SK-N-SH treated with all-trans-retinoic acid at 6 μM for 48 hours (cell line): ENCODE measurements at places on chromosomes 5 and 9.

DNA sequence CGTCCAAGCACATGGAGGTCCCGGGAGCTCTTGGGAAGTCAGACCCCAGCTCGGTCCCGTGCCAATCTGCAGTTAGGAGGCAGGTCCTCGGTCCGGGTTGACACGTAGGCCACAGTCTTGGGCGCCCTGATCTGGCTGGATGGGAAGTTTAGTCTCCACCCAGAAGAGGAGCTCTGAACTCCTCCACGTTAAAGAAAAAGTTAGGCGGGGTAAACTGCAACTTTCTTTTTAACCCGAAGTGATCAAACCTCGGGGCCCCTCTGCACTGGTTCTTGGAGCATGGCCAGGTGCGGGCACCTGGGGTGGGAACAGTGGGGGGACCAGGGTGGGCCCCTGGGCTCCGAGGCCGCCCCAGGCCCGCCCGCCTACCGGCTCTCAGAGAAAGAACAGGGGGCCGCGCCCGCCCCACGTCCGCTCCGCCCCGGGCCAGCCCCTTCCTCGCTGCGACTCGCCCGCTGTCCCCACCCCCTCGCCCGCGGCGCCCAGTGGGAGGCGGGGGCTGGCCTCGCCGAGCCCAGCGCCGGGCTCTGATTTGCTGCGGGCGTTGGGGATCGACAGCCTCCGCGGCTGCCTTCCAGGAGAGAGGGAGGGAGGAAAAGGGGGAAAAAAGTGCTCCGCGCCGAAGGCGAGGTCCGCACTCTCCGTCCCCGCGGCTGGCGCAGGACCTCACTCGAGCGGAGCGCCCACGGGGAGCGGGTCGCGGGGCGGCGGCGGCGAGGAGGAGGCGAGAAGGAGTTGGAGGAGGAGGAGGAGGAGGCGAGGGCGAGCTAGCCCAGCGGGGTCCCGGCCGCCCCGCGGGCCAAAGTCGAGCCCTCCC, at the start of gene COL5A1:
Gene COL5A1 (plus strand): TSS at position 631 of the 817 bp plus-strand sequence. CDS start 385 bp downstream, outside the sequence.
- peak; percentile 80 for ATAC-seq

DNA sequence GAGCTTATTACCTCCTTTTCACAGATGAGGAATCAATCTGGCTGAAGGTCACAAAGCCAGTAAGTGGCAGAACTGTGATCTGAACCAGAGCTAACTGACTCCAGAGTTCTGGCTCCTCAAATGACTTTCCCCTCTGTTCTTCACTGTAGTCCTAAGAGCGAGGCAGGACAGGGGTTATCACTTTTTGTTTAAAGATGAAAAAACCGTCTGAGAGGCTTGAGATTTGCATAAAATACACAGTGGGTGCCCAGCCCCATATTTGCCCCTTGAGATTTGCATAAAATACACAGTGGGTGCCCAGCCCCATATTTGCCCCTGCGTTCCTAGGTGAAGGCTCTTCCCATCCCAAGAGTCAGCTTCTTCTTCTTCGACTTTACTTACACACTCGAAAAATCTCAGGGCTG, 667 bp downstream of the FBXO10 start:
- ATAC-seq: peak; percentile 55

DNA sequence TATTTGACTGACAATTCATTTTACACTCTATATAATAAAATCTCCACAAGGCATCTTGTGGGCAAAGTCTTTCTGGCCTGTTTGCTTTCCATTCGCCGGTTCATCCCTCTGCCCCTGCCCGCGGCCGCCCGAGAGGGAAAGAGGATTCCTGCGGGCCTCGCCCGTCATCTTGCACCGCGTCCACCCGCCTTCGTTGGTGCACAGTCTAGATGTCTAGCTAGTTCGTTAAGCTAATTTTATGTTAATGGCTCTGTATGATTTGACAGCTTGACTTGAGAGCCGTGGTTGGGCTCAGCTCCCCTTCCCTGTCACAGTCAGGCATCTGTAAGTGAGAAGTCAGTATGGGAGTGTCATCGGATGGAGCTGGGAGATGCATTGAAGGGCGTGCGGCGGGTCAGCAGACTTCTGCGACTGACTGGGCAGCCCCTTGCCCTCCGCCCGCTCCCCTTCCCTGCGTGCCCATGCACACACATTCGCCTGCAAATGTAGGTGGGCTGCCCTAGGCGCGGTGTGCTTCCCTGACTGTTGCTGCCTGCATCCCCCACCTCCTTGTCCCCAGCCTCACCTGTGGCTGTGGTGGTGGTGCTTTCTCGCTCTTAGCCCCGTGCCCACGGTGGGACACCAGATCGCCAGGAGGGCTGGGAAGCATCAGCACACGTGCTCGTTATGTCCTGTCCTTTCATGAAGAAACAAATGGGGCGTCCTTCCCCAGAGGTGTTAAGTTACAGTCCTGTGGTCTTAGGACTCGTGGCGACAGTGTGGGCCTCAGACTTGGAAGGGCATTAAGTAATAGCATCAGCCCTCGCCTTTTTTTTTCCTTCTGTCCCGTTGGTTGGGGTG, 25.9 kb upstream of the PRDM12 start:
- no peak for ATAC-seq

GRCh38 chr5:117889596-117889995, 1098.8 kb downstream of the DTWD2 start:
- ATAC-seq: no peak

- ATAC-seq: no peak; the same call in 2 of the 3 replicates
These were observed 128.2 kb downstream of the TMEM161B start for GRCh38 chr5:88140396-88140855.

DNA sequence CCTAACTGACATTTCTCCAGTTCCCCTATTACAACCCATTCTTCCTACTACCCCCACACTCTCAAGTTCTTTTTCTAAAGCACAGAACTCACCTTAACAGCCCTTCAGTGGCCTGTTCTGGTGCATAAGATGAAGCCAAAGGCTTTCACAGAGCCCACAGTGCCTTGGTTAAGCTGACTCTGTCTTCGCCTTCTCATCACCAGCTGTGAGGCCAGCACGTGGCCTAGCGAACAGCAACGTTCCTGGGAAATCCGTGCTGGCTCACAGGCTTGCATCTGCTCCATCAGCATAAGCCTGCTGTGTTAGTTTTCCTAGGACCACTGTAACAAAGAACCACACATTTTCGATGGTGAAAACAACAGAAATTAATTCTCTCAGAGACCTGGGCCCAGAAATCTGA, 67.9 kb upstream of the LPAR1 start:
- no peak for ATAC-seq

DNA sequence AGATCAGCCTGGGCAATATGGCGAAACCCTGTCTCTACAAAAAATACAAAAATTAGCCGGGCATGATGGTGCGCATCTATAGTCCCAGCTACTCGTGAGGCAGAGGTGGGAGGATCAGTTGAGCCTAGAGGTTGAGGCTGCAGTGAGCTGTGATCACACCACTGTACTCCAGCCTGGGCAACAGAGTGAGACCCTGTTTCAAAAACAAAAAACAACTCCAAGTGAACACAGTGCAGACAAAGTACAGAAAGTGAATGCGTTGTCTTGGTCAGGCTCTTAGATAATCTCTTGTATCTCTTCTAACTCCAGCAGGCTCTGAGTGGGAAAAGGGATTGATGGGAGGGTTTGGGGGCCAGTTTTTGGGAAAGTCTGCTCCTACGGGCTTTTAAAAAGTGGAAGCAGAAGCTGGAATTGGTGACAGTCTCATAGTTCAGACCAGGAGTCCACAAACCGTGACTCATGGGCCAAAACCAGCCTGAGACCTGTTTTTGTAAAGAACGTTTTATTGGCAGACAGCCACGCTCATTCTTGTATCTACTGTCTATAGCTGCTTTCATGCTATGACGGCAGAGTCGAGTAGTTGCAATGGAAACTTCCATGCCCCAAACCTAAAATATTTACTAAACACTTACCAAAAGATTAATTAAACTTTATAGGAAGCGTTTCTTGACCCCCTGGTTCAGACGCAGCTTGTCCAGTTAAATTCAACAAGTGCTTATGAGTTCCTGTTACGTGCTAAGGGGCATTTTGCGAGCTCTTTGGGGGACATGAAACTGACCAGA, 32.9 kb downstream of the NDST1 start:
- ATAC-seq: peak; percentile 89

DNA sequence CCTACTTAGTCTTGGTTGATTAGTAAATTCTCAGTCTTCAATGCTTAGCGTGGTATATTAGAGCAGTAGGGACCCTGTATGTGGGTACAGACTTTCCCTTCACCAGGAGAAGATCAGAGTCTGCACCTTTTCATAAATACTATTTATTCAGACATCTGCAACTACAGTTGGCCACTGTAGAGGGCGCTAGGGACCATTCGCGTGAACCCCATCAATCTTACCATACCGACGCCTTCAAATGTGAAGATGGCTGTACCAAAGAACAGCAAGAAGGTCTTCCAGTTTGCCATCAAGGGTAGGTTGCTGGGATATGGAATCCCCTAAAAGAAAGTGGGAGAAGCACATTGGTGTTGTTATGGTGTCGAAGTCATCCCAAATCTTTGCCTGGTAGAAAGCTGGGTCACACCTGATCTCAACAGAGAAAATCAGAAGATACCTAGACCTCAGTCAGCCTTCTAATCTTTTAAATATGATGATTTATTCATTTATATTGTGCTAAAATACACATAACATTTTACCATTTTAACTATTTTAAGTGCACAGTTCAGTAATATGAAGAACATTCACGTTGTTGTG, 19.1 kb downstream of the SLC36A3 start:
- ATAC-seq: no peak

DNA sequence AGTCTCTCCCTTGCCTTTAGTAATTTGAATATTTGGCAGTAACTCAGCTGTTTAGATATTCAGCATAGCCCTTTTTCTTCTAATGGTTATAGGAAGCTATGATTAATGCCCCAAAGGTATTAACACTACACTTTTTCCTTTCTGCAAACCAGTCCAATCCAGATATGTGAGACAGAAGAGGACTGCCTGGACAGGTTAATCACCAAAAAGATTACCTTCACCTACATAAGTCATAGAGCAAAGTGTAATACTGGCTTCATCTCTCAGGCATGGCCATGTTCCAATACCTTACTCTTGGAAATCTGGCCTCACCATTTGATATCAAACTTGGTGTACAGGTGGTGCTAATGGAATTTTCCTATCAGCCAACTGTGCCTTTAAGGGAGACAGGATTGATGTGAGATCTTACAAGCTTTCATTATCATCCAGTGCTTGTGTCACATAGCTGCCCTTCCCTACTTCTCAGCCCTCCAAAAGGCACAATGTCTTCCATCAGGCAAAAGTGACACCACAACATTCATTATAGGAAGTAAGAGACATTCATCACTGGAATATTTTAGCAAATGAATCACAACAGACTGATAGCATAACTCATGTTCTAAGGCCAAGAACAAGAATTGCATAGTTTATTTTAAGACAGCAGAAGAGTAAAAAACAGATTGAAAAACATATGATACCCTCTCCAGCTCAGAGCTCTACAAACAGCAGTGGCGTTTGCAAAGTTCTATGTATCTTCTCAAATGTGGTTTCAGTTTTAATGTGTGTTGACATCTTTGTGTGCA, 91.2 kb upstream of the PAM start:
- peak; percentile 72 for ATAC-seq

DNA sequence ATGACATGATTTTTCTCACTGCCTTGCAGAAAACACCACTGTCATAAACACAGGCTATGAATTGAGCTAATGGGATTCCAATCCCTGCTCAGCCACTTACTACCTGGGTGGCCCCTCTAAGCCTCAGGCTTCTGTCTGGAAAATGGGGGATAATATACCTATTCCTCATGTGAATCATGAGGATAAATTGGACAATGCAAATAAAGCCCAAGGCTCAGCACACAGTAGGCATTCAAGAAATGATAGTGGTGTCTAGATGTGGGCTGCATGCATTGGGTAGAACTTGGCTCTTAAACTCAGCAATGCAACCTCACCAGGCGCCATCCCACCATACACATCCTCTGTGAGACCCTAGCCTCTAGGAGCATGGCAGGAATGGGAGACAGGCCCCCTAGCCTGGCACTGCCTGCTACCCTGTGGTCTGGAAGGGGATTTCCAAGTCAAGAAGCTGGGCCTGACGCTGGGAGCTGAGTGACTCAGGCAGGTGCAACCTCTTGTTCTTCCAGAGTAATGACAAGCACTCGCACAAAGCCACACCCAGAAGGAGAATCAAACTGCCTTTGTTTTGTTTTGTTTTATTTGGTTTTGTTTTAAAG, 2.3 kb upstream of the TNIP1 start:
- ATAC-seq: no peak

- peak; percentile 72 for ATAC-seq
These were observed 171.7 kb downstream of the ATPSCKMT start for GRCh38 chr5:10077791-10078545.

DNA sequence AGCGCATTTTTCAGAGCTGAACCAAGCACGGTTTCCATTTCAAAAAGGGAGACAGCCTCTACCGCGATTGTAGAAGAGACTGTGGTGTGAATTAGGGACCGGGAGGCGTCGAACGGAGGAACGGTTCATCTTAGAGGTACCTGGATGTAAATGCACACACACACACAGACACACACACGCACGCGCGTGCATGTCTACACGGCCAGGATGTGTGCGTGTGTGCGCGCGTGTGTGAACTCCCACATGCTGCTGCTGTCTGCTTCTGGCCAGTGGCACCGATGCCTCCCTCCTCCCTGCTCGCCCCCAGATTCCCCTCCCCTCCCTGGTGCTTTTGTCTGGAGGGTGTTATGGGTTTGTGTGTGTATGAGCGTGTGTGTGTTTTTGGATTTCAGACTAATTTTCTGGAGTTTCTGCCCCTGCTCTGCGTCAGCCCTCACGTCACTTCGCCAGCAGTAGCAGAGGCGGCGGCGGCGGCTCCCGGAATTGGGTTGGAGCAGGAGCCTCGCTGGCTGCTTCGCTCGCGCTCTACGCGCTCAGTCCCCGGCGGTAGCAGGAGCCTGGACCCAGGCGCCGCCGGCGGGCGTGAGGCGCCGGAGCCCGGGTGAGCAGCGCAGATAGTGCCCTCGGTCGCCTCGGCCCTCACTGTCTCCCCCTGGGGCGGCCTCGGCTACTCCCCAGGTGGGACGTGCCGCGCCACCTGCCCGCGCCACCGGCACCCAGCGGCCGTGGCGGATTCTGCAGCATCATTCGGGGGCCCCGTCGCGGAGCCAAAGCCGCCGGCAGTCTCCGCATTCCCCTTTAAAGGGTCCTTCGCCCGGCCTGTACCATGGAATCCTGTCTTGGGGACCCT, at the start of gene NTRK2:
Gene NTRK2 (plus strand): TSS at position 442 of the 850 bp plus-strand sequence. CDS start 1,020 bp downstream, outside the sequence.
- ATAC-seq: peak; percentile 29

DNA sequence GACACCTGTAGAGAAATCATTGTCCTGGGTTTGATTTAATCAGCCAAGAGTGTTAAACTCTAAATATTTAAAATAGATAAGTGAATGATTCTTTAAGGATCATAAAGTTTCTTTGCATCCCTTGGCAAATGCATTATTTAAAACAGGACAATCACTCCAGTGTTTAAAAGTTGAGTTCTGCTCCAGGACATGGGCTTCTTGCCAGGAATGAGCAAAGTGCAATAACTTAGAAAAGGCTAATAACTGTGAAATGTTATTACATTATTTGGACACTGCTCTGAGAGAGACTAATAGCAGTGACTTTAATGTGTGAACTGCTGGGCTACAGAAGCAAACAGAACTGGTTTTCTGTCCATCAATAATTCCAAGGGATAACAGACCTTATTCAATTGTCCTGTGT, 283.3 kb downstream of the GABRB2 start:
- no peak for ATAC-seq

- ATAC-seq: peak; percentile 76
These were observed 487.2 kb upstream of the ST8SIA4 start for GRCh38 chr5:101390151-101390908.
